ENCODE measurements at places on chromosomes 7 and 10. TPM values are rescaled to one million over a fixed set of nuclear protein-coding genes. Genes with fewer than 3 reads are reported as not detected.

GRCh38 chr7:116572036-116572435, 47.2 kb downstream of the CAV1 start:
- no peak for DNase-seq
- H3K27ac ChIP-seq, result no peak overlapping the region
- no peaks in the 10 kb centered on the region for H3K27me3 ChIP-seq
- H3K4me3 ChIP-seq, result no peak overlapping the region

DNA sequence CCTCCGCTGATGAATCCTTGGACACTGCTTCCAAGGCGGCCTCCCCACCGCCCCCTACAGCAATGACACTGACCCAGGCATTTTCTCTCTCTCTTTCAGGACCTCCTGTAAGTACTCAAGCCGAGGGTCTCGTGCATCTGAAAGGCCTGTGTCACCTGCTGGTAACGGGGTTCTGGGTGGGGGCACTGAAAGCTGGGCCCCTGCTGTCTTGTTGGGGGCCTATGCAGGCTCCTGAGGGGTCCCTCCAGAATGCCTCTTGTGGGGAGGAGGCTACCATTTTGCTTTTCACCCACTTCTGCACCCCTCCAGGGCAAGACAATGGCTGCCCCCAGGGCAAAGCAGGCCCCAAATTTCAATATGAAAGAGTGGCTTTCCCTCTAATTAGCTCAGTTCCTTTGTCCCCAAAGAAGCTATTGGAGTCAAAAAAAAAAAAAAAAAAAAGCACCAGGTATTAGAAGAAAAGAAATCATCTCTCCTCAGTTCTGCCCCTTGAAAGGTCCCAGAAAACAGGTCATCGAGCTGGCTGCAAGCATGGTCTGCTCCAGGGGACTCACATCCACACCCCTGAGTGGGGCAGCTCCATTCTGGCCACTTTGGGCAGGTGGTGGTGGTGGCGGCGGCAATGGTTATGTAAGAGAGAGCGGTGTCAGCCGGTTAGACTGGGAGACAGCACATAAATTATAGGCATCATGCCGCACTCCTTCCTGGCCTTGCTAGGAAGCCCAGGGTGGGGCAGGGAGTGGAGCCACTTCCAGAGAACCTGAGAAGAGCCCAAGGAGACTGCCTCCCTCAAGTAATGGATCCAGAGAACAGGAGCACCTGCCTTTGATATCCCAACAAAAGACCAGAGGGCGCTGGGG, 66.2 kb downstream of the COL13A1 start:
- no peaks in the 10 kb centered on the region for H3K4me1 ChIP-seq
- DNase-seq, result no peak
- no peaks in the 10 kb centered on the region for H3K36me3 ChIP-seq
- no peak overlapping the region for H3K27ac ChIP-seq
- H3K27me3 ChIP-seq, result no peaks in the 10 kb centered on the region

- H3K4me3 ChIP-seq, result no peak overlapping the region
- no peak for DNase-seq
- no peaks in the 10 kb centered on the region for H3K27me3 ChIP-seq
- H3K36me3 ChIP-seq, result no peaks in the 10 kb centered on the region
- H3K4me1 ChIP-seq, result no peaks in the 10 kb centered on the region
Measured at GRCh38 chr10:12690525-12691126, 310.9 kb downstream of the CCDC3 start.

AGFG2 gene
- total RNA-seq, result 63.1 TPM

GARIN1A gene
- 0.61 TPM for total RNA-seq

Data from CD8-positive, alpha-beta memory T cell (primary cell).